CD14-positive monocyte (primary cell): ENCODE measurements at places on chromosomes 4 and X. TPM values are rescaled to one million over a fixed set of nuclear protein-coding genes. Genes with fewer than 3 reads are reported as not detected.

GRCh38 chrX:115539841-115540240, 21.1 kb upstream of the PLS3 start:
- no peak overlapping the region for H3K4me3 ChIP-seq
- no peak overlapping the region for H3K27ac ChIP-seq
- DNase-seq, result no peak

- peak overlapping the region; percentile 64 for H3K27ac ChIP-seq
- peak overlapping the region; percentile 46 for H3K4me3 ChIP-seq
- H3K27me3 ChIP-seq, result no peaks in the 10 kb centered on the region
- peaks cover 24% of the 10 kb centered on the region for H3K4me1 ChIP-seq
- DNase-seq, result no peak
These were observed 28.7 kb downstream of the SAT1 start for GRCh38 chrX:23811656-23812055.

DNA sequence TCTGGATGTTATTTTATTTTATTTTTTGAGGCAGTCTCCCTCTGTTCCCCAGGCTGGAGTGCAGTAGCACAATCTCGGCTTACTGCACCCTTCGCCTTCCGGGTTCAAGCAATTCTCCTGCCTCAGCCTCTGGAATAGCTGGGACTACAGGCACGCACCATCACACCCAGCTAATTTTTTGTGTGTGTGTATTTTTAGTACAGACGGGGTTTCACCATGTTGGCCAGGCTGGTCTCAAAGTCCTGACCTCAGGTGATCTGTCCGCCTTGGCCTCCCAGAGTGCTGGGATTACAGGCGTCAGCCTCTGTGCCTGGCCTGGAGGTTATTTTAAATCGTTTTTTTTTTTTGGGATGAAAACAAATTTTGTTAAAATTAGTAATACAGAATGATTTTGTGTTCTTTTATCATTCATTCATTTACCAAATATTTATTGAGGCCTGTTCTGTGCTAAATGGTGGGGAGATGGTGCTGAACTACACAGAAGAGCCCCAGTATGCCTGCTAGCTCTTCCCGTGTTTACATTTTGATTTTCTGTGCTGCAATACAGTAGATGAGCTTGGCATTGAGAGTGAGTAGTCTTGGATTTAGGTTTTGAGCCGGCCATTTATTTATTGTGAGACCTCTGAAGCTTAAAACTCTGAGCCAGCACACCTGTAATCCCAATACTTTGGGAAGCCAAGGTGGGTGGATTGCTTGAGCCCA, 22.7 kb downstream of the ADD1 start:
- H3K36me3 ChIP-seq, result peaks cover 14% of the 10 kb centered on the region
- H3K27me3 ChIP-seq, result no peaks in the 10 kb centered on the region
- no peak overlapping the region for H3K4me3 ChIP-seq

DNA sequence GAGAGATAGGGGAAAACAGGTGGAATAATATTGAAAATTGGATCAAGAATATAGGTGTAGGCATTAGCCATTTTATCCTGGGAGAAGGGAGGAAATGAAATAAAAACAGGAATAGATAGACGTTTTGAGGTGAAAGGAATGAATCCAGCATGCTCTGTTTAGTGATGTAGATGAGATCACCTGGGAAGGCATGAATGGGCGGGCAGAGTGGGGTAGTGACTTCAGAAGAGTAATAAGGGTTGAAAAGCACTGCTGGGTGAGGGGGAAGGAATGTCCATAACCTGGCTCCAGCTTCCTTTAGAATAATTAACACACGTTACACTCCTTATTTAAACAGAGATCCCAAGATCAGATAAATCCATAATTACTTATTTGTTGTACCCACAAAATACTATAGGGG, 191.1 kb upstream of the ANXA3 start:
- no peak for DNase-seq
- no peaks in the 10 kb centered on the region for H3K36me3 ChIP-seq
- no peak overlapping the region for H3K27ac ChIP-seq
- H3K27me3 ChIP-seq, result no peaks in the 10 kb centered on the region

- no peaks in the 10 kb centered on the region for H3K27me3 ChIP-seq
- no peaks in the 10 kb centered on the region for H3K36me3 ChIP-seq
- H3K4me3 ChIP-seq, result no peak overlapping the region
- no peak overlapping the region for H3K27ac ChIP-seq
These were observed 121.1 kb upstream of the PPARGC1A start for GRCh38 chr4:24010994-24011393.

- H3K36me3 ChIP-seq, result no peaks in the 10 kb centered on the region
- no peaks in the 10 kb centered on the region for H3K27me3 ChIP-seq
- H3K27ac ChIP-seq, result no peak overlapping the region
These were observed 43.6 kb downstream of the TSC22D3 start for GRCh38 chrX:107731831-107732502.

- H3K36me3 ChIP-seq, result peaks cover 32% of the 10 kb centered on the region
- no peaks in the 10 kb centered on the region for H3K4me1 ChIP-seq
- no peak for DNase-seq
- H3K27me3 ChIP-seq, result peaks cover 30% of the 10 kb centered on the region
- H3K27ac ChIP-seq, result no peak within 1 kb of the TSS
These were observed at the start of gene ERAS for GRCh38 chrX:48826135-48826875. TSS of gene ERAS (plus strand) at chrX:48826513. CDS start at chrX:48829124, 2,611 bp downstream.

DNA sequence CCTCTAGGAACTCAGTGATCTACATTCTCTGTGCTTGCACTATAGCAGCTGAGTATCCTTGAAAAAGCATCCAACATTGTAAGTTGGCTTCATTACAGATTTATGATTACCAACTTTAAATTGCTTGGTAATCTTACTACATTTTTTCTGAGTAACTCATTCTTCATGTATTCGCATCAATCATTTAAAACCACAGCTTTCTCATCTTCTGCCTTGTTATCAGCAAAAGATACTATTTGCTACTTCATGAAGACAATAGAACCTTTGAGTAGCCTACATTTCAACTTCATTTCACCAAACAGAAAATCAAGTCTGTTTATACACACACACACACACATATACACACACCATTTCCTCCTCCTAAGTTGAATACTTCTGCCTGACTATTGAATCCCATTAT, 6.2 kb upstream of the DCAF8L2 start:
- no peak for DNase-seq
- no peak overlapping the region for H3K27ac ChIP-seq
- no peaks in the 10 kb centered on the region for H3K36me3 ChIP-seq
- no peaks in the 10 kb centered on the region for H3K27me3 ChIP-seq
- H3K4me3 ChIP-seq, result no peak overlapping the region
- no peaks in the 10 kb centered on the region for H3K4me1 ChIP-seq

- no peak overlapping the region for H3K27ac ChIP-seq
- no peak overlapping the region for H3K4me3 ChIP-seq
- peak; percentile 57 for DNase-seq
- H3K4me1 ChIP-seq, result peaks cover 18% of the 10 kb centered on the region
- H3K36me3 ChIP-seq, result no peaks in the 10 kb centered on the region
These were observed 13.7 kb upstream of the DTHD1 start for GRCh38 chr4:36267486-36268268.

- H3K4me3 ChIP-seq, result no peak overlapping the region
- no peak for DNase-seq
- peaks cover 6% of the 10 kb centered on the region for H3K36me3 ChIP-seq
These were observed 221.7 kb downstream of the RBMX2 start for GRCh38 chrX:130623518-130623917.

- no peak overlapping the region for H3K4me3 ChIP-seq
- no peaks in the 10 kb centered on the region for H3K27me3 ChIP-seq
- DNase-seq, result no peak
- H3K27ac ChIP-seq, result no peak overlapping the region
These were observed 22.7 kb downstream of the INTS6L start for GRCh38 chrX:135543172-135543571.

GRCh38 chr4:64538219-64538618, 129.0 kb upstream of the TECRL start:
- no peak for DNase-seq
- H3K27me3 ChIP-seq, result no peaks in the 10 kb centered on the region
- no peaks in the 10 kb centered on the region for H3K36me3 ChIP-seq
- H3K4me1 ChIP-seq, result no peaks in the 10 kb centered on the region

- no peak overlapping the region for H3K4me3 ChIP-seq
- no peaks in the 10 kb centered on the region for H3K27me3 ChIP-seq
- H3K27ac ChIP-seq, result no peak overlapping the region
- no peaks in the 10 kb centered on the region for H3K4me1 ChIP-seq
- DNase-seq, result no peak
These were observed 172.5 kb downstream of the PPP3CA start for GRCh38 chr4:101174679-101175345.

GRCh38 chr4:41509451-41509866, 28.5 kb upstream of the LIMCH1 start:
- H3K36me3 ChIP-seq, result no peaks in the 10 kb centered on the region
- no peak for DNase-seq
- H3K4me1 ChIP-seq, result peaks cover 48% of the 10 kb centered on the region
- no peak overlapping the region for H3K4me3 ChIP-seq

DNA sequence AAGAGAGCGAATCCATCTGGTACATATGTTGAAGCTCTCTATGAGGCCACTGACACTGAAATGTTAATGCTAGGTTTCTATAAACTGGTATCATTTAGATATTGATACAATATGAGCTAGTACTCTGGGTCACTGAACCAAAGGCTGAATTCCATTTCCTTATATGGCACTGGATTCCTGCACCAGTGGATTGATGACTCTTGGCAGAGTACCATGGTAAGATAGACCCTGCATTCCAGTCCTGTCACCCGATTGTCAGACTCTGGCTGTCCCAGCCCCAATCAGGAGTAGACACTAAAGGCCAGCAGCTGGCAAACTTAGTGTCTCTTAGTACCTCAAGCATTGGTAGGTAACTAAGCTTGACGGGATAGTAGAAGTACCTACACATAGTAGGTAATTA, 44.0 kb upstream of the EOLA2 start:
- H3K27me3 ChIP-seq, result no peaks in the 10 kb centered on the region
- no peak for DNase-seq
- H3K36me3 ChIP-seq, result no peaks in the 10 kb centered on the region
- no peaks in the 10 kb centered on the region for H3K4me1 ChIP-seq
- no peak overlapping the region for H3K4me3 ChIP-seq
- H3K27ac ChIP-seq, result no peak overlapping the region

- H3K36me3 ChIP-seq, result no peaks in the 10 kb centered on the region
- no peaks in the 10 kb centered on the region for H3K4me1 ChIP-seq
- no peaks in the 10 kb centered on the region for H3K27me3 ChIP-seq
- no peak overlapping the region for H3K4me3 ChIP-seq
- no peak overlapping the region for H3K27ac ChIP-seq
These were observed 307.4 kb downstream of the RAB28 start for GRCh38 chr4:13176741-13177142.

- no peaks in the 10 kb centered on the region for H3K36me3 ChIP-seq
- no peaks in the 10 kb centered on the region for H3K4me1 ChIP-seq
- H3K27ac ChIP-seq, result no peak overlapping the region
- H3K27me3 ChIP-seq, result no peaks in the 10 kb centered on the region
- no peak overlapping the region for H3K4me3 ChIP-seq
These were observed 7.9 kb downstream of the SMIM31 start for GRCh38 chr4:164761746-164762275.

DNA sequence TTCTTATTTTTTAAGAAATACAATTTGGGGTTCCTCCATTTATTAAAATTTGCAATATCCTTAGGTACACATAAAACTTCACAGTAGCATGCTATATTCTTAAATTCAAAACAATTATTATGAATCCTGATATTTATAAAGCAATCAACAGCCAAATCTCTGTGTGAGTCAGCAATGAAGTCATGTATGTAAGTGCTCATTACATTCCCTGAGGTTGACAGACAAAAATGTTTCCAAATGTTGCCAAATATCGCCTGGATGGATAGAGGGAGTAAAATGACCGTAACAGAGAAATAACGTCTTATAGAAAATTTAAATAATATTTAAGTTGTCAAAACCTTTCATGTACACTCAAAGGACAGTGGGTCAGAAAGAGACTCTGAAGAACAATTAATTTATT, 220.0 kb downstream of the PCDH18 start:
- no peaks in the 10 kb centered on the region for H3K27me3 ChIP-seq
- H3K4me1 ChIP-seq, result no peaks in the 10 kb centered on the region
- no peak overlapping the region for H3K4me3 ChIP-seq
- DNase-seq, result no peak
- H3K36me3 ChIP-seq, result no peaks in the 10 kb centered on the region
- no peak overlapping the region for H3K27ac ChIP-seq

DNA sequence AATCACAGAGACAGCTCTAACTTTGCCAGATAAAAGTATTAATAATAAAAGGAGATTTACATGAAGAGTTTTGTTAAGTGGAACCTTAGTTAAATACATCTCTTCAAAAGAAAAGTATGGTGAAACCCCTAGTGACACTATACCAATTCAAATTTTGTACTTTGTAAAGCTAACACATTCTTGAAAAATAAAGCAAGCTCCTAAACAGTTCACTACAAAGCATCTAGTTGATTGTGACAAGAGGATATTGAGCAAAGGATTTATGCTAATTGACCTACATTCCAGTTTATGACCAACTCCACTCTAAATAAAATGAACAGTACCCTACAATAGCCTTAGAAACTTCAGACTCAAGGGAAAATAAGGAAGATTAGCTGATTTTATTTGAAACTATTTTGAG, 69.4 kb upstream of the WDR17 start:
- no peaks in the 10 kb centered on the region for H3K36me3 ChIP-seq
- DNase-seq, result no peak
- H3K27me3 ChIP-seq, result peaks cover 17% of the 10 kb centered on the region
- H3K4me3 ChIP-seq, result no peak overlapping the region
- no peak overlapping the region for H3K27ac ChIP-seq
- H3K4me1 ChIP-seq, result peaks cover under 1% of the 10 kb centered on the region

- no peak overlapping the region for H3K27ac ChIP-seq
- H3K27me3 ChIP-seq, result no peaks in the 10 kb centered on the region
- H3K4me1 ChIP-seq, result no peaks in the 10 kb centered on the region
- DNase-seq, result no peak
These were observed 34.7 kb downstream of the LUZP4 start for GRCh38 chrX:115324194-115324593.

DNA sequence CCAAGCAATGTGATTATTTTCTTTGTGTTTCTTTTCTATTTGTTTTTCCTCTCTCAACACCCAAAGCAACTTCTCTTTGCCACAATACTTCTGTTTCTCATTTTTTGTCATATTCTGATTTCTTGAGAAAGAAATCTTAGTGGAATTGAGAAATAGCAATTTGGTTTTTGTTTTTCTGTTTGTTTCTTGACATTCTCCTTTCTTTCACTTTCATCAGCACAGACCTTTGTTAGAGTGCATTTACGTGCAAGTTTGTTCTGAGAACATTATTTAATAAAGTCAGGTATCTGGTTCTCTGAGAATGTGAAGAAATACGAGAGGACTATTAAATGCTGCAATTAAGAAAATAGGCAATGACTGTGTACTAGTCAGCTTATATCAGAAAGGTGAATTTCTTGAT, 608.1 kb upstream of the AADAT start:
- H3K36me3 ChIP-seq, result no peaks in the 10 kb centered on the region
- no peak overlapping the region for H3K27ac ChIP-seq
- no peak for DNase-seq
- H3K4me3 ChIP-seq, result no peak overlapping the region
- no peaks in the 10 kb centered on the region for H3K4me1 ChIP-seq

EDNRA gene
- not detected in 2 replicates for polyA plus RNA-seq

SPANXD gene
- not detected for polyA plus RNA-seq

CDK16 gene
- polyA plus RNA-seq, result 7.3 TPM

PRSS12 gene
- not detected for polyA plus RNA-seq

MSX1 gene
- not detected in 2 replicates for polyA plus RNA-seq

ZBED1 gene
- 13.9 and 25.4 TPM in 2 replicates for polyA plus RNA-seq

PRDM5 gene
- polyA plus RNA-seq, result 0.17 TPM

RASL11B gene
- not detected for polyA plus RNA-seq
